ENCODE measurements at places on chromosomes 3 and 15.

DNA sequence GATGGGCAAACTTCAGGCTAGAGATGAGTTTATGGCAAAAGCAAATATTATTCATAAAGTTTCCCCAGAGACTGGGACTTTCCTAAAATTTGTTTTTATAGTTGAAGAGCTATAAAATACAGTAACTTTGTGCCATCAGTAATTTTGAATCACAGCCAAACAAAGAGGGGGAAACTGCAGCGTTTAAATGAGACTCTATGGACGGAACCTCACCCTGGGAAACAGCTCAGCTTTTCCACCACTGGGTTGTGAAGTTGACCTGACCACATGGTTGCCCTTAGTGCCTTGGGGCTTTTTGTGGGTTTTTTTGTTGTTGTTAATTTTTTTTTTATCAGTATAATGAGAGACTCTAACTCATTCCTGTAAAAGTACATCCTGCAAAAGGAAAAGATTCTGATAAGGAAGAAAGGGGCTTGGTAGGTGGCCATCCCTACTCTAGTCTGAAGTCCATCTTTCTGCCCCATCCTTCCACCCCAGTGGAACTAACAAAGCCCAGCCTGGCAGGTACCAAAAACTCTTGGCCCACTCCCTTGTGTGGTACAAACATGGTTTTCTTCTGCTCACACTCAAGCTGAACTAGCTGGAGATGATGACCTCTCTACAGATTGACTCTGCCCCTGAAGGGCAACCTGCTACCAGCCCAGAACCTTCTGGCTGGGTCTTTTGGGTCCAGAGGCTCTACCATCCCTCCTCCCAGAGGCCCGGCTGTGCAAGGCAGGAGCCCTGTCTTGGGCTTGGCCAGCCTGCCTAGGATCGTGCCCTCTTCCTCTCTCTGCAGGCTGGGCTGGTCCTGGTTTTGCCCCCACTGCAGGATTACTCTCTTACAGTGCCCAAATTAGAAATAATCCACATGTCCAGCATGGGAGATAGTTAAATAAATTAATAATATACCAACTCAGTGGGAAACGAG is 41.2 kb downstream of the RLBP1 start:
- no peak for DNase-seq

- no peak for DNase-seq
Observed at GRCh38 chr3:81742581-81742980, 18.9 kb downstream of the GBE1 start.

DNA sequence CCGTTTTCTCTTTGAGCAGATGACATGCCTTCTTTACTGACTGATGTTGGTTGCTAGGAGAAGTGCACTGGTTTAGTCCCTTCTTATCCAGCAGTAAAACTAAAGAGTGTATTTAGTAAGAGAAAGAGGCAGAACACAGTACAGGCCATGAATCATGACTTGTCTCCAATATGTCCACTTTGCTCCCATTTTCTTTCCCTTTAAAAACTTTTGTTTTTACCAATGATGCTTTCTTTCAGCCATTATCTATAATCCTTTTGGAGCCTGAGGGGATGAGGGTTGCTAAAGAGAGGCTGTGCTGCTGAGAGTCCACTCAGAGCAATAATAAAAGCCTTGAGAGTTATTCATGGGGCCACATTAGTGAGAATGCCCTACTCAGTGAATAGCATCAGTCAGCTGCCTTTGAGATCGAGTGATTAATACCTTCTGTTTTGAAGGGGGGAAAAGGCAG is 12.2 kb downstream of the ROBO2 start:
- DNase-seq = no peak

- DNase-seq = no peak
Observed at GRCh38 chr15:34160735-34161134, 49.2 kb downstream of the KATNBL1 start.

- DNase-seq = no peak
Observed at GRCh38 chr3:12442654-12443501, 41.4 kb upstream of the TSEN2 start.

DNA sequence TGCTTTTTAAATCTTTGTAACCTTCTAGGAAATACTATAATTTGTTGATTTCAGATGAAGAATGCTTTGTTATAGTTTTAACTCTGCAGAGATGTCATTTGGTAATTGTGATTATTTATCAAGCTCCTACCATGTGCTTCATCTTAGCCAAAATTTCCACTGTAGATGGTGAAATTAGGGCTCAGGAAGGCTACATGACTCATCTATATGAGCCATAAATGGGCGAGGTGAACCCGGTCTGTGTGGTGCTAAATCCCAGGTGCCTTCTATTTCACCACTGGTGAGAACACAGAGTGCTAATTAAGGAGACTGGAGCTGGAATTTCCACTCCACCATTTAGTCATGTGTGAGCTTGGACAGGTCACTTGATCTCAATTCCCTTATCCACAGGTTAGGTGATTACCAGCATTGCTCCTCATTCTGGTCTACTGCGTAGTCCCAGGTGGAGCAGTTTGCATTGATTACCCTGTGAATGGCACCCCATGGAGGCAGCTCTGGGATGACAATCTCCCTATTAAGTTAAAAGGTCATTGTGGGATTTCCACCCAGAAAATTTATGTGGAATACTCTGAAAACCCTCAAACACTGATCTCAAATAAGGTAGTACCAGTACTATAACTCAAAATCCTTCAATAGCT is 2.8 kb upstream of the CCR3 start:
- DNase-seq = no peak

DNA sequence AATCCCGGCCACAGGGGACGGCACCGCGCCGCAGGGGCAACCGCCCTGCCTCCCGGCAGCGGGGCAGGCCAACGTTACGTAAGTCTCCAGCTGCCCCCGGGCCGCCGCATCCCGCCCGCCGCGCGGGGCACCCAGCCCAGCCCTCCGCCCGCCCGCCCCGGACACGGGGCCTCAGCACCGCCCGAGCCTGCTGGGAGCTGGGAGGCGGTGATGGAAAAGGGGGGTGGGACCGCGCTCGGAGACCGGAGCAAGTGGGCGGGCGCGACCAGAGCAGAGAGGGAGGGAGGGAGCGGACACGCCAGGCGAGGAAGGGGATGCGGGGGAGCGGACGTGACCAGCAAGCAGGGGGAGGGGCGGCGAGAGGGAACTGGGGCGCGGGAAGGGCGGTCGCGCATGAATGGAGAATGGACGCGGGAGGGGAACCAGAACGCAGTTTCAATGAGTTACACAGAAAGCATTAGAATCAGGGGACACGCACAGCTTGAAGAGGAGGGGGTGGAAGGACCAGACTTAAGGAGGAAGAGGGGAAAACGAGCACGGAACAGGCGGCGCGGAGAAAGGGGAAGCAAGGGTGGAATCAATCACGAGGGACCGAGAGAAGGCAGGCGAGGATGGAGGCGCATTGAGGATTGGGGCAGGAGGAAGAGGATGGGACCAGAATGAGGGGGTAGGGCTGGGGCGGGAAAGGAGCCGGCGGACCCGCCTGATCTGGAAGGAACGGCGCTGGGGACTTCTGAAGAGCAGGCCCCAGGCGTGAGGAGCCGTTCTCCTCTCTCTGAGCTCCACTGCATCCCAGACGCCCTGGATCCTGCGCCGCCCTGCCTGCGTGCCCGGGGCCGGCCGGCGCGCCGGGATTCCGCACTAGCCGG is 559 bp downstream of the PKM start:
- peak; percentile 73 for DNase-seq

DNA sequence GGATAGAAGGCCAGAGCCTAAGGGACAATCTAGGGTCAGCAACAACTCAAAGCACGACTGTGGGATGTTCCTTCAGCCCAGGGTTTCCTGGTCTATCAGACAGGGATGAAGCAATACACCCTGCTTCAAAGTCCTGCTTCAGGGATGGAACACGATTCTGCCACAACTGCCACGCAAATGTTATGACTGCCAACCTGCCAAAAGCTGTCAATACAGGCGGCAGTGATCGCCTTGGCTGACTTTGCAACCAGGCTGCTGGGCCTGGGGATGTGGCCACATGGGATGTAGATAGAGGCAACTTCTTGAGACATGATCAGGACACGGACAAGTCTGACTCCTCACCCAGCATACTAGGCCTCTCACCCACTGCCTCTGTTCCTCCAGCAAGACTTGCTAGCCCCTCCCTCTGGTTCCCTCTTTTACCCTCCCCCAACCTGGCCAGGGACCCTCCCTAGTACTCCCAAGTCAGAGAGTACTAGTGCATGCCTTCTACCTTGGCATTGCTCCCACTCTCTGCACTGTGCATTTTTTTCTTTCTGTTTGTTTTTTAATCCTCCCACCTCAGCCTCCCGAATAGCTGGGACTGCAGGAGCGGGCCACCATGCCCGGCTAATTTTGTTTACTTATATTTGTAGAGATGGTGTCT is 7.6 kb downstream of the CCDC12 start:
- DNase-seq = no peak

- DNase-seq = no peak
Observed at GRCh38 chr3:183018421-183019192, 38.3 kb upstream of the DCUN1D1 start.

DNA sequence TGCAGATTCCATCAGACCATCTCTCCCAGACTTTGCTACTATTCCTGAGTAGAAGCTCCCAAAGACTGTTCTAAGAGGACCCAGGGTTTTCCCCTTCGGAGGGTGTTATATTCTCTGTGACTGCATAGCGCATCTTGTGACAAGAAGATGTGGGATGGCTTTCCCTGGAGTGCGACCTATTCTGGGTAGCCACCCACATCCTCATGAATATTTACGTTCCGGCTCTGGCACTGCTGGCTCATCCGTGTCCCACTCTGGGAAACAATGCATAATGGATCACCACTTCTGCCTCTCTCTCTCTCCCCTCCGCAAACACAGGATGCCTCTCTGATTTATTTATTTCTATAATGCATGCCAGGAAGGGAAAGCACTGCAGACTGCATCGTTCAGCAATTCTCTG is 166.1 kb downstream of the PYDC2 start:
- DNase-seq = no peak

DNA sequence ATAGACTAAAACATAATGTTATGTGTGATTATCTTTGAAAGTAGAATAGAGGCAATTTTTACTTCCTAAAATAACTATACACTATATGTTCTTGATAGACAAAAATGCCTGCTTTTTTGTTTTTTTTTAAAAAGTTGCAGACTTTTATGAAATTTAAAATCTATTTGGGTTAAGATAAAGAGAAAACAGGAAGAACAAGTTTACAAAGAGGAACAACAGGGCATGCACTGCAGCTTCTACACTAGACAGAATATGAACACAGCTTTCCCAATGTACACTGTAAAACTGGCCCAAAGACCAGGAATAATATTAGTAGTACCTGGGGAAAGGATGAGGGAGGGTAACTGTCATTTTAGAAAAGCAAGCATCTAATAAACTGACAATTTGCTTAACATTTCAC is 53.7 kb downstream of the NR1I2 start:
- DNase-seq = no peak

- no peak for DNase-seq
Observed at GRCh38 chr3:143207338-143207961, 87.9 kb downstream of the CHST2 start.

DNA sequence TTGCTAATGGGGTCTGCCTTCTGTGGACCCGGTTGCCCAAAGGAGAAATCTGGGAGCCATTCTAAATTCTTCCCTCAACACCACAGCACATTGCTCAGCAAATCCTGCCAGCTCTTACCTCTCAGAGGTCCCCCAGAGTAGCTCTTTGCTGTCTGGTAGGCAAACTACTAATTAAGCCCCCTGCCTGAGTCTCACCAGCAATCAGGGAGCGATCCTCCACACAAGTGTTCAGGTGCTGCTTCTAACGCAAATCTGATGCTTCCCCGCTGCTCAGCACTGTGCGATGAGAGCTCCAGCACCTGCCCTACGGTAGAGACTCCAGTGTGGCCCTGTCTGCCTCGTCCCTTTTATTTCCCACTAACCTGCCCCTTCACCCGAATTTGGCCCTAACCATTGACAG is 60.5 kb downstream of the HCN4 start:
- no peak for DNase-seq

DNA sequence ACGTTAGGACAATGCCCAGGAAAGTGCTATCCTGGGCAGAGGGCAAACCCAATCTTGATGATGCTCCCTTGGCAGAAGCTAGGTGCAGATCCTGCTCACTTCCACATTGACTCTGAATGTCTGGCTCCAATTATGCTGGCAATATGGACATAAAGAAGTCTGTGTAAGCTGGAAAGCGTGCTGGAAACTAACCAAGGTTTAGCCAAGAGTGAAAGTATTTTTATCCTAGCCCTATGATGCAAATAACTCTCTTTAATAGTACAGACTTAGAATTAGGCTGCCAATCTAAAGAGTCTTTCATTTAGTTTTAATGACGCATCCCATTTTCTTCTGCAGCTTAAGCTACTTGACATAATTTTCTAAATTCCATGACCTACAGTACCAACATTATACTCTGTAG is 571.8 kb downstream of the TUSC7 start:
- DNase-seq = no peak

DNA sequence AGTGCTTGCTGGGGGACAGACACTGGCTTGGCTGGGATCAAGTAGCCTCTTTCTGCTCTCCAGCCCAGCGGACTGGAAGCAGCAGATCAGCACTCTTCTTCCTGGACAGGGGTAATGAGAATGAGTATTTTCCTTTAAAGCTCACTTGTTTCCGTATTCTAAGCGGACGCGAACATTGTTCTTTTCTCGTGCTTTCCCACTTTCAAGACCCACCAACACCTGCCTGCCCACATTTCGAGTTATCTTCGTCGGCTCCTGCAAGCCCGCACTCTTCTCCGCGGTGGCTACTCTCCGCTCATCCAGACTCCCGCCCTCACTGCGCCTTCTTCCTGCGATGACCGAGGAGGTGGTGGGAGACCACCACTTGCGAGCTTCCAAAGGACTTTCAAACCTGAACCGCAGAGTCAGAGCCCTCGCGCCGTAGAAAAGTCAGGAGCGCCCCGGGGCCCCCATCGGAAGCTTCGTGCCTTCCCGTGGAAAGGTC is 1.6 kb upstream of the PPM1L start:
- no peak for DNase-seq

Measured in activated T-cell treated with anti-CD3 and anti-CD28 coated beads, Interleukin-2, amount 50 U/mL, for 4 hours (primary cell).